ENCODE measurements at places on chromosomes 5 and 9. TPM values are rescaled to one million over a fixed set of nuclear protein-coding genes. Genes with fewer than 3 reads are reported as not detected.

The INSL6 gene
- total RNA-seq: not detected

The STPG3 gene
- total RNA-seq: not detected

DNA sequence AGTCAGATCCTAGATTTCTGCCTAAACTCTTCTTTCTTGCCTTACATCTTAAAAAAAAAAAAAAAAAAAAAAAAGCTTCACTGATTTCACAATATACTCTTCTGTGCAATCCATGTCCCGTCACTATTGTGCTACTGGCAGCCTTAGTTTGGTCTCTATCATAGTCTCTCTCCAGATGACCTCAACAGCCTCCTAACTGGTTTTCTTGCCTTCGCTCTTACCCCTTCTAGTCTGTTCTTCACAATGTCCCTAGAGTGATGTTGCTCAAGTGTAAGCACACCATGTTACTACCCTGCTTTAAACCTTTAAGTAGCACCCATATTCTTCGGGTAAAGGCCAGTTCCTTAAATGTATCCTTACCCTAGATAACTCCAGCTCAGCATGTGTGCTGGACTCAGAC lies 25.8 kb downstream of the CD180 start:
- no peak overlapping the region for H3K4me3 ChIP-seq
- H3K36me3 ChIP-seq: peaks cover 37% of the 10 kb centered on the region
- H3K27ac ChIP-seq: no peak overlapping the region
- no peak for ATAC-seq

GRCh38 chr9:130639866-130640555 lies 24.4 kb upstream of the PRDM12 start:
- H3K4me3 ChIP-seq: no peak overlapping the region
- ATAC-seq: no peak
- no peak overlapping the region for H3K27ac ChIP-seq
- no peaks in the 10 kb centered on the region for H3K4me1 ChIP-seq
- H3K36me3 ChIP-seq: peaks cover 38% of the 10 kb centered on the region
- no peaks in the 10 kb centered on the region for H3K27me3 ChIP-seq

- ATAC-seq: peak; percentile 65
- no peaks in the 10 kb centered on the region for H3K27me3 ChIP-seq
- H3K4me1 ChIP-seq: peaks cover 48% of the 10 kb centered on the region
- peaks cover 2% of the 10 kb centered on the region for H3K36me3 ChIP-seq
- peak overlapping the region; percentile 47 for H3K27ac ChIP-seq
- peak overlapping the region; percentile 70 for H3K4me3 ChIP-seq
These were observed 52.7 kb downstream of the PIK3R1 start for GRCh38 chr5:68268101-68268851.

GRCh38 chr5:1204693-1205242 lies 3.4 kb downstream of the SLC6A19 start:
- H3K4me3 ChIP-seq: no peak overlapping the region
- ATAC-seq: no peak
- H3K4me1 ChIP-seq: no peaks in the 10 kb centered on the region

GRCh38 chr5:65043843-65044359 lies 275.2 kb downstream of the CWC27 start:
- H3K4me1 ChIP-seq: no peaks in the 10 kb centered on the region
- H3K27me3 ChIP-seq: no peaks in the 10 kb centered on the region
- H3K36me3 ChIP-seq: no peaks in the 10 kb centered on the region
- ATAC-seq: no peak
- H3K27ac ChIP-seq: no peak overlapping the region

DNA sequence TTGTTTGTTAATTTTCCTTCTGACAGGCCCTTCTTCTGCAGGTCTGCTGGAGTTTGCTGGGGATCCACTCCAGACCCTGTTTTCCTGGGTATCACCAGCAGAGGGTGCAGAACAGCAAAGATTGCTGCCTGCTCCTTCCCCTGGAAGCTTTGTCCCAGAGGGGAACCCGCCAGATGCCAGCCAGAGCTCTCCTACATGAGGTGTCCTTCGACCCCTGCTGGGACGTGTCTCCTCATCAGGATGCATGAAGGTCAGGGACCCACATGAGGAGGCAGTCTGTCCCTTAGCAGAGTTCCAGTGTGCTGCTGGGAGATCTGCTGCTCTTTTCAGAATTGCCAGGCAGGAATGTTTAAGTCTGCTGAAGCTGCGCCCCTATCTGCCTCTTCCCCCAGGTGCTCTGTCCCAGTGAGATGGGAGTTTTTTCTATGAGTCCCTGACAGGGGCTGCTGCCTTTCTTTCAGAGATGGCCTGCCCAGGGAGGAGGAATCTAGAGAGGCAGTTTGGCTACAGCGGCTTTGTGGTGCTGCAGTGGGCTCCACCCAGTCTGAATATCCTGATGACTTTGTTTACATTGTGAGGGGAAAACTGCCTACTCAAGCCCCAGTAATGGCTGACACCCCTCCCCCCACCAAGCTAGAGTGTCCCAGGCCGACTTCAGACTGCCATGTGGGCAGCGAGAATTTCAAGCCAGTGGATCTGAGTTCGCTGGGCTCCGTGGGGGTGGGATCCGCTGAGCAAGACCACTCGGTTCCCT lies 772.0 kb upstream of the FAM174A start:
- H3K27me3 ChIP-seq: no peaks in the 10 kb centered on the region
- H3K36me3 ChIP-seq: no peaks in the 10 kb centered on the region
- no peak for ATAC-seq
- no peak overlapping the region for H3K4me3 ChIP-seq
- H3K27ac ChIP-seq: no peak overlapping the region

GRCh38 chr9:129726322-129727160 lies 26.3 kb downstream of the PTGES start:
- peak overlapping the region; percentile 33 for H3K4me3 ChIP-seq
- H3K4me1 ChIP-seq: no peaks in the 10 kb centered on the region
- H3K27me3 ChIP-seq: peaks cover 7% of the 10 kb centered on the region
- H3K27ac ChIP-seq: no peak overlapping the region
- H3K36me3 ChIP-seq: no peaks in the 10 kb centered on the region
- peak; percentile 92 for ATAC-seq

GRCh38 chr5:114411380-114411931 lies 49.6 kb downstream of the KCNN2 start:
- no peaks in the 10 kb centered on the region for H3K27me3 ChIP-seq
- no peak for ATAC-seq
- H3K4me3 ChIP-seq: no peak overlapping the region
- no peak overlapping the region for H3K27ac ChIP-seq
- H3K4me1 ChIP-seq: no peaks in the 10 kb centered on the region

DNA sequence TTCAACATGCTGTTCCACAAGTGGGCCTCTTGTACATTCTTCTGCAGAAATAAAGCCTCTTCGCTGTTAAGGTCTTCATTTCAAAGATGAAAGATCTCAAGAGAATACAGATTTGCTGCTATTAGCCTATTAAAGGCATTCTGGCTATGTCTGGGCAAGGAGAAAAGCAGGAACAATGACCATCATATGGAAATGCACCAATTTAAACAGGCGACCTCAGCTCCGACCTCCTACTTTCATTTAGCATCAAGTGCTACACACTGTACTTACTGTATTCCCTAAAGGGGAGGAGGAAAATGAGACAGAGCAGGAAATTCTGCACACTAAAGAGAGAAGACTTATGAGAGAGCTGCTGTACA lies 64.8 kb downstream of the HABP4 start:
- no peak for ATAC-seq
- H3K4me3 ChIP-seq: no peak overlapping the region
- H3K4me1 ChIP-seq: no peaks in the 10 kb centered on the region
- peaks cover 16% of the 10 kb centered on the region for H3K36me3 ChIP-seq
- H3K27ac ChIP-seq: no peak overlapping the region
- no peaks in the 10 kb centered on the region for H3K27me3 ChIP-seq

GRCh38 chr9:92467511-92467910 lies 14.8 kb downstream of the ASPN start:
- H3K27ac ChIP-seq: no peak overlapping the region
- no peaks in the 10 kb centered on the region for H3K27me3 ChIP-seq
- no peaks in the 10 kb centered on the region for H3K4me1 ChIP-seq
- H3K36me3 ChIP-seq: no peaks in the 10 kb centered on the region
- H3K4me3 ChIP-seq: no peak overlapping the region
- no peak for ATAC-seq

GRCh38 chr5:132763181-132764036 lies 13.6 kb downstream of the SEPTIN8 start:
- H3K4me1 ChIP-seq: peaks cover 6% of the 10 kb centered on the region
- no peak for ATAC-seq
- H3K27me3 ChIP-seq: no peaks in the 10 kb centered on the region
- peak overlapping the region; percentile 50 for H3K27ac ChIP-seq

- peak; percentile 20 for ATAC-seq
- no peak overlapping the region for H3K4me3 ChIP-seq
- peaks cover 12% of the 10 kb centered on the region for H3K4me1 ChIP-seq
- H3K36me3 ChIP-seq: no peaks in the 10 kb centered on the region
- H3K27me3 ChIP-seq: no peaks in the 10 kb centered on the region
These were observed 577.5 kb upstream of the CLINT1 start for GRCh38 chr5:158436271-158437065.

GRCh38 chr5:74394916-74395880 lies 245.3 kb downstream of the ENC1 start:
- H3K36me3 ChIP-seq: no peaks in the 10 kb centered on the region
- H3K4me3 ChIP-seq: no peak overlapping the region
- H3K27ac ChIP-seq: no peak overlapping the region
- H3K4me1 ChIP-seq: no peaks in the 10 kb centered on the region
- peaks cover 1% of the 10 kb centered on the region for H3K27me3 ChIP-seq
- no peak for ATAC-seq

- H3K4me3 ChIP-seq: no peak overlapping the region
- no peak for ATAC-seq
- H3K27me3 ChIP-seq: peaks cover 20% of the 10 kb centered on the region
- H3K27ac ChIP-seq: no peak overlapping the region
- H3K36me3 ChIP-seq: no peaks in the 10 kb centered on the region
These were observed 60.6 kb upstream of the CDK20 start for GRCh38 chr9:88034964-88035363.

GRCh38 chr5:86411596-86411995 lies 206.1 kb upstream of the COX7C start:
- no peaks in the 10 kb centered on the region for H3K36me3 ChIP-seq
- no peak overlapping the region for H3K27ac ChIP-seq
- no peak overlapping the region for H3K4me3 ChIP-seq
- H3K4me1 ChIP-seq: no peaks in the 10 kb centered on the region
- ATAC-seq: no peak
- no peaks in the 10 kb centered on the region for H3K27me3 ChIP-seq

DNA sequence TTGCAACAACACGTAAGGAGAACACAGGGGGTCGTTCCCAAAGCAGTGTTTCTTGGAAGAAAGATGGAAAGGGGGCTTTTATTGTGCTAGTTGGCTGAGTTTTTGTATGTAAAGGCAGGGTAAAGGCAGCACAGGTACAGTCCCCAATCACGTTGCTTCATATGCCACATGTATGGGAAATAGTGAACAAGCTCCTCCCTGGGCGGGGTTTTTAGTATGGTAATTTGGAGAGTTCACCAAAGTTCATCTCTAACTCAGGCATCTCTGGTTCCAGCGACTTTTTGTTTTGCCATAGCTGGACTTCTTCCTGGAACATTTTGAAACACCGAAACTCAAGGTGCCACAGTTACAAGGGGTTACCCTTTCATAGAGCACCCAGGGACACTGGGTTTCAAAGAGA lies 133.9 kb downstream of the CAAP1 start:
- H3K4me1 ChIP-seq: no peaks in the 10 kb centered on the region
- peaks cover 10% of the 10 kb centered on the region for H3K27me3 ChIP-seq
- H3K4me3 ChIP-seq: no peak overlapping the region
- no peak overlapping the region for H3K27ac ChIP-seq
- ATAC-seq: no peak
- H3K36me3 ChIP-seq: no peaks in the 10 kb centered on the region

GRCh38 chr5:178332210-178332641 lies 99.6 kb upstream of the PHYKPL start:
- H3K4me1 ChIP-seq: no peaks in the 10 kb centered on the region
- peaks cover 9% of the 10 kb centered on the region for H3K27me3 ChIP-seq
- H3K36me3 ChIP-seq: no peaks in the 10 kb centered on the region
- no peak overlapping the region for H3K27ac ChIP-seq
- H3K4me3 ChIP-seq: no peak overlapping the region

DNA sequence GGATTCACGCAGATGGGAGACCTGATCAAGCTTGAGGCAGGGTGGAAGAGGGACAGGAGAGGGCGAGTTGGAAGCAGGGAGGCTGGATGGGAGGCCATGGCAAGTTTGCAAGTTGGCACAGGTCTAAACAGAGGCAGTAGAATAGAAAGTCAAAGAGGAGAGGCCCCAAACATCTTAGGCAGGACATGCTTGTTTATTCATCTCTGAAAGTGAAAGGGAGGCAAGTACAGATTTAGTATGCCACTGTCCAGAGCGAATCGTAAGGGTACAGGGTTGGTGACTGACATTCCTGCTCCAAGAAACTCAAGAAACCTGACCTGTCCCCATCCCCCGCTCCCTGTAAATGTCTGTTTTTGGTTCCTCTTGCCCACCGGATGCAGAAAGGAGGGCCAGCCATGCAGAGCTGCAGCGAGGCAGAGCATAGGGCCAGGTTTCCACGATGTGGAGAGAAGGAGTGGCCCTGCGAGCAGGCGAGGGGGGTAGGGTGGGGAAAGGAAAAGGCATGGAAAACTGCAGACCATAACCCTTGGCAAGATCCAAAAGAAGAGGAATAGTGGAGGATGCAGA lies 96.2 kb upstream of the BOD1 start:
- no peak overlapping the region for H3K27ac ChIP-seq
- no peak for ATAC-seq
- no peak overlapping the region for H3K4me3 ChIP-seq
- H3K36me3 ChIP-seq: no peaks in the 10 kb centered on the region
- peaks cover 5% of the 10 kb centered on the region for H3K27me3 ChIP-seq

DNA sequence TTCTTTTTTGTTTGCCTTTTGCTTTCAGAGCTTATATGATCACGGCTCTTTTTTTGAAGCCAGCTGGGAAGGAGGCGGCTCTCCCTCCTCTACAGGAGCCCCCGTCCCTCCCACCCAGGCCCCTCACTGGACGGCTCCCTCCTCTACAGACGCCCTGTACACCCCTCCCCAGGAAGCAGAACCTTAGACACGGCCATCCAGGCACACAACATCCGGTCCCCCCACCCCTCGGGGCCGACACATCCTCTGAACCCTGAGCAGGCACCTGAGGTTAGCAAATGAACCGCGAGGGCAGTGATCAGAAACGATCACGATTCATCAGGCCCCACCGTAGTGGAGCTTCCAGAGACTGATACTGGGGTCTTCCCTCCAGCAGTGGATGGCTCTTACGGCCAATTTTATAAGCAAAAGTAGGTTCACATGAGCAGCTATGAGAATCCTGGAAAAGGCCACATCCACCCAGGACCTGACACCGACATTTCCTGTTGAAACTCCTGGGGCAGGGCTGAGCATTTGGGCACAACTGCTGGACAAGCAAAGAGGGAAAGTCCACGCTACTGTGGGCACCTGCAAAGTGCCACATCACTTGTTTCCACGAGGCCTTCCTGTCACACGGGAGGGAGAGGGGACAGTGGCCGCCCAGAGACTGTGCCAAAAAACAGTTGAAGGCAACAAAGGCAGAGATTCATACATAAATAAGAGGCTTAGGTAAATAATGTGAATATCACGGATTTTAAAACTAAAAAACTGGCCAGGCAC lies 78.9 kb downstream of the SEMA4D start:
- H3K27ac ChIP-seq: peak overlapping the region; percentile 100
- peaks cover 97% of the 10 kb centered on the region for H3K36me3 ChIP-seq
- H3K4me3 ChIP-seq: peak overlapping the region; percentile 92
- no peaks in the 10 kb centered on the region for H3K27me3 ChIP-seq

GRCh38 chr5:114391321-114391720 lies 29.5 kb downstream of the KCNN2 start:
- H3K27ac ChIP-seq: no peak overlapping the region
- no peak for ATAC-seq
- no peak overlapping the region for H3K4me3 ChIP-seq
- no peaks in the 10 kb centered on the region for H3K4me1 ChIP-seq
- no peaks in the 10 kb centered on the region for H3K27me3 ChIP-seq

All from activated T-helper 17 cell treated with anti-CD3 and anti-CD28 coated beads, Interleukin-2, amount 50 U/mL, for 72 hours (primary cell).